ENCODE measurements at places on chromosomes 2 and 18.

DNA sequence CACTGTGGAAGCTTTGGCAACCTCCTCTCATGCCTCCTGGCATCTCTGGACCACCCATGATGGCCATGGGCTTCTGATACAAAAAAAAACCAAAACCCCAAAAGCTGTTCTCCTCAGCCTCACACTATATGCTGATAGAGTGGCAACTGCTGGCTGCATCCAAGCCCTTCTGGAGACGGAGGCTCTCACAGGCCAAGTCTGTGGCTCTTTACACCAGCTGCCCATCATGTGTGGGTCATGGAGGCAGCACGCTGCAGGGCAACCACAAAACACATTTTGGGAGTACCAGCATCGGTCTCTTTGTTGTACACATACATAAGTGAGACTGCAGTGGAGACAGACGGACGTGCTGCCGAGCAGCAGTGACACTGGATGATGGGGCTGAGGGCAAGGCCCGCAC, 45.3 kb downstream of the SP110 start:
- no peak for DNase-seq

DNA sequence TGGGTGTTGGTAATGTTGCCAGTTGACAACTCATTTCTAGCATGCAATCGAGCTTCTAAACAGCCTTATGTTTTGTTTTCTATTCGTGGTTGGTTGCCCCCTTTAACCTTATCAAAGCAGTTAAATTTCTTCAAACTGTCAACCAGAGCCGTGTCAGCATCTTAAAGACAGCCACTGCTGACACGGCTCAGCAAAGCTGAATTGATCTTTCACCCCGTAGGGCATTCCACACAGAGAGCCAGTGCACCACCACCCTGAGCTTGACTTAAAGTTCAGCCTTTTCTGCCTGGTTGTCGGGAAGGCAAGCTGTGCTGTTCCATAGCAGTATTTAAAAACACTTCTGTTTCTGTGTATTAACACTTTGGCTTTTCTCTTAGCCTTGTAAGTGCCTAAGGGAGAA, 355.0 kb upstream of the CHST9 start:
- no peak for DNase-seq

DNA sequence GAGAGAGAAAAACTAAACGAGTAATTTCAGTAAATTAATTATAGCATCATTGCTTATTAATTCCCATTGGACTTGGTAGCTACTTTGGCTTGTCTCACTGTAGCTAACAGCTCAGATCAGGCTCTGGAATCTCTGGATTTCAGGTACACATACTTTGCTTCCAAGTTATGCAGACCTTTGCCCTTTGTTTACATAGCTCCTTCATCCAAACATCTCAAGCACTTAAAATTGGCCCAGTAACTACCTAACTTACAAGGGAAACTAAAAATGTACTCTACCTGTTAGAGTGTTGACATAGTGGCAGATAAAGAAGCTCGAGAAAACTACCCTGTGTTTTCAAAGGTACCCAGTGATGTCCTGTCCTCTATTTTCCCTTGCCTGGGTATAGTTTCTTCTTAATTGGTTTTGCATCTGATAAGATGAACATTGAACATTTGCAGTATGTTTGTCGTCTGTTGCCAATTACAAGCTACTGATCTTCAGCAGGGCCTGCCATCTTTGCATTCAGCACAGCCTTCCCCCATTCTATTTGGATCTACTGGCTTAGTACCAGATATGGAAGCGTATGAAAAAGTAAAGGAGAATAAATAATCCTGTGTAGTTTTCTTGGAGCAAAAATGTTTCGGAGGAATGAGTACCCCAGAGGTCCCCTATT, 601.5 kb upstream of the FANCL start:
- DNase-seq, result no peak

GRCh38 chr2:106058469-106059137, 135.5 kb downstream of the UXS1 start:
- DNase-seq, result no peak

DNA sequence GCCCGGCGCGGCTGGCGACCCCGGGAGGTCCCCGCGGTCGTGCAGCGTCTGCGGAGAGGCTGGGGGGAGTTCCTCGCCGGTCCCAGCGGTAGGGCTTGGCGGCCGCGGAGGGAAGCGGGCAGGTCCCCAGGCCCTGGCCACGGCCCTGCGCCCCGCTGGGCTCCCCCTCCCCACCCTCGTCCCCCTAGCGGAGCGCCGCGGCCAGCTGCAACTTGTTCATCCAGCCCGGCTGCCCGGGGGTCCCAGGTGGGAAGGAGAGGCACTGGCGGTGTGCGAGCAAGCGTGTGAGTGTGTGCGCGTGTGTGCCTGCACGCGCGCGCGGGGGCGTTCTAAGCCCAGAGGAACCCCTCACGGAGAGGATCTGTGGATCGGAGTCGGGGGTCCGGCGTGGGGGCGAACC, 1.3 kb downstream of the PTPRM start:
- no peak for DNase-seq

GRCh38 chr2:134866498-134867099, 28.2 kb downstream of the ACMSD start:
- DNase-seq, result no peak

DNA sequence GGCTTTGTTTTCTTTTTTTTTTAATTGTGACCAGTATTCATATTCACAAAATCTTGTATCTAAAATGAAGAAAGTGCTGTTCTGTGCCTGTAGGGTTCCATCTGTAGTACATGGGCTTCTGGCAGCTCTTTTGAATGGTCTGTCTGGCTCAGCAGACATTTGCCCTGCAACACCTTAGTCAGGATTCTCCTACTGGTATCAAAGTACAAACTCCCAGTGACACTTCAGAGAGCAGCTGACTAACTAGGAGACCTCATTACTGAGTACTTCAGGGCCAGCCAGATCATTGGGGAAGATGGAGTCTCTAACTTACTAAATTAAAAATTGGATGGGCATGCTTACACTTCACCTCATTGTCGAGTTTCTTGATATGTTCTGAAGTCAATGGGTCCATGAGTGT, 39.7 kb downstream of the GRHL1 start:
- DNase-seq, result no peak

- DNase-seq, result no peak
Observed at GRCh38 chr2:73283545-73284295, 558 bp downstream of the FBXO41 start.

DNA sequence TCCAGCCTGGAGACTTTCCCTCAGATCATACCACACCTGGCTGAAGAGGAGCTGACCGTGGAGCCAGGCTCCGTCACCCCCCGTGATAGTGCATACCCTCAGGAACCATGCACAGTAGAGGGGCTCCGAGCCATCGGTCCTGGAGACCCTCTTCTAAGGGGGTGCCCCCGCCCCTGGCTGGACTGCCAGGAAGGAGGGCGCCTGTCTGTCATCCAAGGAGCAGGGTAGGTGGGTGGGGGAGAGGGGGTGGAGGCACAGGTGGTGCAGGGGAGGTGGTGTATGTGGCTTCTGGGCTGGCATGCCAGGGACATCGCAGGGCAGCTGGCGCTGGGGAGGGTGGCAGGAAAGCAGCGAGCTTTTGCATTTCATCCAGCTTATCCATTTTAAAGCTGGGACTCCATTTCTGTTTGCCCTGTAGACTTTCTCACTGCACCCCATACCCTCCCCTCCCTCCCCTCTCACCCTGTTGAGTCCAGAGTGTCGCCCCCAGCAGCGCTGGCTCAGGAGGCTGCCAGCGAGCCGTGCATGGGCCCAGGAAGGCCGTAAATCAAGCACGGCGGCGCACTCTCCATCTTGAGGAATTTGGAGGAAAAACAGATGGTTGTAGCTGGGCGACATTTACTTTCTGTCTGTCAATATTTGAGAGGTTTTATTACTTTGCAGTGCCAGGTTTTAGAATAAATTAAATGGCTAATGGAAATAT, 56.2 kb upstream of the HS6ST1 start:
- DNase-seq, result no peak

GRCh38 chr2:28809927-28810326, 707 bp upstream of the SPDYA start:
- no peak for DNase-seq

DNA sequence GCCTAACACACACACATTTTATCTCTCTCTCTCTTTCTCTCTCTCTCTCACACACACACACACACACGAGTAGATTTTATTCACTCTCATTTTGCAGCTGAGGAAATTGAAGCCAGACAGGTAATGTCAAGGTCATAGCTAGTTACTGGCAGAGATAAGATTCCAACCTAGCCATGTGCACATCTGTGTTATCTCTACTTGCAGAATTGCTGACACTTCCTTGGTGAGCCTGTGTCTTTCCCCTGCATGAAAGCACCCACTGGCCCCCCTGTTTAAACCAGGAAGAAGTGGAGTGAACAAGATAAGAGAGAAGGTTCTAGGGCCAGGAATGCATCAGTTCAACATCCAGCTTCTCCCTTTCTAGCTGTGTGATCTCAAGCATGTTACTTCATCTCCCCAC, 423.7 kb downstream of the TXNL1 start:
- no peak for DNase-seq

DNA sequence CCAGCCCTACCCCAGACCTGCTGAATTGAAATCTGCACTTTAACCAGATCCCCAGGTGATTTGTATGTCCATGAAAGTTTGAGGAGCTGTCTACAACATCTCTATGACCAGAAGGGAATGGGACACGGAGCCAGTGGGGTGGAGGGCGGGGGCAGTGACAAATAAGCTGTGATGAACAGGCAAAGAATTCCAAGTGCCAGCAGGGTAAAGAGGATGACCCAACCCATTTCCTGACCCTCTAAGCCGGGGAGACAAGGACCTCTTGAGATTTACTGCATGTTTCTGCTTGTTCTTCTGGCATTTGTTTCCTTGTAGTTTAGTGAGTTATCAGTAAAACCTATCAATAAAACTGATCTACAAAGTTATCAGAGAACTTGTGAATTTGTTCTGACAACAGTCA, 8.7 kb downstream of the TET3 start:
- no peak for DNase-seq

All from thoracic aorta (tissue), 2 donors.